ENCODE measurements at places on chromosomes 6 and 20.

DNA sequence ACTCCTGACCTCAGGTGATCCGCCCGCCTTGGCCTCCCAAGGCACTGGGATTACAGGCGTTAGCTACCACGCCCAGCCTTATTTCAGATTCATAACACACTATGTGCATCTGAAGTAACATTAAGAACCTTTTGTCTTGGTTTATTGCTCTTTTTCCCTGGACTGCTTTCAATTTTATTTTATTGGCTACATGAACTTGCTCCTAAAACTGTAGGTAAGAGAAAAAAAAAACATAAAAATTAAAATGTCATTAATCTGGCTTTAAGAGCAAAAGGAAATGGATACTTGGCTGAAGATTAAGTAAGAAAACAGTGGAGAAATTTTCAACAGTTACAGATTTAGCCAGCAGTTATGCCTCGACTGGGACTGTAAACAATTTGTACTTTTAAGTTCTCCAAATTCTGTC, 62.5 kb downstream of the GJA1 start:
- no peak for DNase-seq

DNA sequence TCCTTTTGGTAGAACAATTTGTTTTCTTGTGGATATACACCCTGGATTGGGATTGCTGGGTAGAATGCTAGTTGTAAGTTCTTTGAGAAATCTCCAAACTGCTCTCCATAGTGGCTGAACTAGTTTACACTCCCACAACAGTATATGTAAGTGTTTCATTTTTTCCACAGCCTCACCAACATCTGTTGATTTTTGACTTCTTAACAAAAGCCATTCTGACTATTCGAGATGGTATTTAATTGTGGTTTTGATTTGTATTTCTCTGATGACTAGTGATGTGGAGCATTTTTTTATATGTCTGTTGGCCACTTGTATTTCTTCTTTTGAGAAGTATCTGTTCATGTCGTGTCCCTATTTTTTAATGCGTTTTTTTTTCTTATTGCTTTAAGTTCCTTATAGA, 444.1 kb downstream of the CBLN4 start:
- DNase-seq: no peak

- no peak for DNase-seq
Measured at GRCh38 chr6:126156973-126157372, 170.6 kb downstream of the TRMT11 start.

GRCh38 chr20:14303106-14303505, 34.3 kb downstream of the FLRT3 start:
- no peak for DNase-seq

GRCh38 chr6:33840048-33840926, 36.5 kb upstream of the MLN start:
- peak; percentile 97 for DNase-seq

- DNase-seq: peak; percentile 88
Measured at GRCh38 chr20:8315639-8316573, 183.8 kb downstream of the PLCB1 start.

- DNase-seq: no peak
Measured at GRCh38 chr20:39893003-39893685, 795.9 kb downstream of the MAFB start.

- no peak for DNase-seq
Measured at GRCh38 chr6:5745081-5745480, 261.6 kb downstream of the NRN1 start.

- no peak for DNase-seq
Measured at GRCh38 chr6:21883595-21884328, 290.2 kb downstream of the SOX4 start.

- no peak for DNase-seq
Measured at GRCh38 chr6:12785301-12785700, 68.7 kb downstream of the PHACTR1 start.

DNA sequence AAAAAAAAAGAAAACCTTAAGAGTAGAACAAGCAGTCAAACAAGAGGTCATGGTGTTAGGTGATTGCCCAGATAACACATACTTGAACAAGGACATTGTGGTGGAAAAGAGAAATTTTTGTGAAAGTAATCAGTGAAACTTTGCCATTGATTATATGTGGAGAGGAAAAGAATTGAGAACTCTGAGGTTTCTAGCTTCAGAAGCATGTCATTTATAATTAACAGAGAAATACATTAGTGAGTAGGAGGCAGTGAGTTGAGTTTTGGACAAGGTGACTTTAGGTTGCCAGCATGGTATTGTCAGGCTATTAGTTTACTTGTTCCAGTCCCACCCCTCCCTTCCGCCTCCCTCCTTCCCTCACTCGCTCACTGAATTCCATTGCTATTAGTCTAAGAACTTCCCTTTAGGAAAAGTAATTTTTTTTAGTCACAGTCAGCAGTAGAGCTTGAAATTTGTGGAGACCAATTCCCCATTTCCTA, 17.2 kb downstream of the TAB2 start:
- no peak for DNase-seq

DNA sequence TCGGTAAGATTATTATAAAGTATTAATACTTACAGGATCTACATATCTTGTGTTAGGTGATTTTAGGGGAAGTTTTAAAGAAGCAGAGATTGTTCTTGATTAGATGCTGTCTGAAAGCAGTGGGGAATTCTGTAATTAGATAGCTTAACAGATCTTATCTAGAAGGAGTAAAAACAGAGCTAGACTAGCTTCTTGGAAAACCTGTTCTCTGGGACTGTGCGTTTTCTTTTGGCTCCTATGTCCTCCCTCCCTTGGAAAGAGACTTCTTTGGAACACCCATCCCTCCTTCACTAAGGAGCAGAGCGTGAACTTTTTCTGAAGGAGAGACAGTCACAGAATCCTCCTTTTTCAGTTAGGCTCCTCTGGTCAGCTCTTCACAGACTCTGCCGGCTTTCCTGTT, 83.5 kb upstream of the ZNF184 start:
- DNase-seq: no peak

DNA sequence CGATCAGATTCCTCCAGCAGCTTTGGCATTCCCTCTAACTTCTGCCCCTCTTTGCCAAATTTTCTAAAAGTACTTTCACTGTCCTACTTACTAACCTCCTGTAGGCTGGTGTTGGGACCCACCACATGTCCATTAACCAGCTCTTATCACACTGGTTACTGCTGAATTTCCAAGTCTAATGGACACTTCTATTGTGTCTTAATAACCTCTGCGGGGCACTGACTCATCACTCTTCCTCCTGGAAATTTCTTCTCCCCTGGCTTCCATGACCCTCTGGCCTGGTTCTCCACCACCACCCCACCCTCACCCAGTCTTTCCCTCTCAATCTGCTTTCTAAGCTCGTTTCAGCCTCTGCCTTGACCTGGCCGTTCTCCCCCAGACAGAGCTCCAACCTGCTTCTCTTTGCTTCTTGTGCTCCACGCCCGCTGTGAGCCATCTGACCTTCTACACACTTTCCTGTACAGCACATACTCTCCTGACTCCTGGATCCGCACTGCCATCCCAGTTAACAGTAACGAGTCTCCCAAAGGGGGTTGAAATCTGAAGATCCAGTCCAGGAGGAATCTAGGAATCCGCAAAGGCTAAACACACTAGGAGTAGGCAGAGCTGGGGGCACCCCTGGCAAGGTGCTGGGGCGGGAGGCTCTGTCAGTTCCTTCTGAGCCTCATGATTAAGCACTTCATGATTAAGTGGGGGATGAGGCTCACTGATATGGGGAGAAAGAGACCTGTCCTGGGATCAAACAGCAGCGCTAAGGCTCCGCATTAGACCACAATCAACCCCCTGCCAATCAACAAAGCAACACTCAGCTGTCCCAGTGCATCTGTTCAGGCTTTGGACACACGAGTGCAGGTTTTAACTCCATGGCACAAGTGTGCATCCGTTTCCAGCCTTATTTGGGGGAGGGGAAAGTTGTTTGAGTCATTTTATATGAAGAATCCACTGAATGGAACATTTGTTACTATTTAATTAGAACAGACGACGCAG, 146.3 kb downstream of the LY86 start:
- no peak for DNase-seq

- DNase-seq: peak; percentile 11
Measured at GRCh38 chr20:38680500-38681306, 43.6 kb upstream of the SLC32A1 start.

DNA sequence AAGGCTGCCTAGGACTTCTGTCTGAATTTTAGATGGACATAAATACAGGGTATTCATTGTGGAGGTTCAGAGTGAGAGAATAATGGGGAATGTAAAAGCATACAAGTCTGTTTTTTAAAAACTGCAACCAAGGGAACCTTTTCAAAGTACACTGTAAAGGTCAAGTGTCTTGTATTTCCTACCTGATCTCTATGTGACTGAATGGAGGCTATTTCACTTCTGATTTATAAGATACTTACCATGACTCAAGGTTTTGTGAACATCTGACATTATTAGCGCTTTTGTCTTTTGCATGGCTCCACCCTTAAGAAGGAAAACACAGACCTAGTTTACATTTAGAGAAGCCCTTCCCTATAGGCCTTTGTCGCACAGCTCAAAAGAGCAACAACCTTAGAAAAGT, 126.5 kb downstream of the ZFAND3 start:
- peak; percentile 6 for DNase-seq

- no peak for DNase-seq
Measured at GRCh38 chr20:20894280-20894679, 181.8 kb upstream of the RALGAPA2 start.
